NCI-H1092 (cell line): ENCODE measurements at places on chromosomes 12 and 14.
A peak's percentile ranks its signal among the peaks of the same experiment; 100 is the strongest.

DNA sequence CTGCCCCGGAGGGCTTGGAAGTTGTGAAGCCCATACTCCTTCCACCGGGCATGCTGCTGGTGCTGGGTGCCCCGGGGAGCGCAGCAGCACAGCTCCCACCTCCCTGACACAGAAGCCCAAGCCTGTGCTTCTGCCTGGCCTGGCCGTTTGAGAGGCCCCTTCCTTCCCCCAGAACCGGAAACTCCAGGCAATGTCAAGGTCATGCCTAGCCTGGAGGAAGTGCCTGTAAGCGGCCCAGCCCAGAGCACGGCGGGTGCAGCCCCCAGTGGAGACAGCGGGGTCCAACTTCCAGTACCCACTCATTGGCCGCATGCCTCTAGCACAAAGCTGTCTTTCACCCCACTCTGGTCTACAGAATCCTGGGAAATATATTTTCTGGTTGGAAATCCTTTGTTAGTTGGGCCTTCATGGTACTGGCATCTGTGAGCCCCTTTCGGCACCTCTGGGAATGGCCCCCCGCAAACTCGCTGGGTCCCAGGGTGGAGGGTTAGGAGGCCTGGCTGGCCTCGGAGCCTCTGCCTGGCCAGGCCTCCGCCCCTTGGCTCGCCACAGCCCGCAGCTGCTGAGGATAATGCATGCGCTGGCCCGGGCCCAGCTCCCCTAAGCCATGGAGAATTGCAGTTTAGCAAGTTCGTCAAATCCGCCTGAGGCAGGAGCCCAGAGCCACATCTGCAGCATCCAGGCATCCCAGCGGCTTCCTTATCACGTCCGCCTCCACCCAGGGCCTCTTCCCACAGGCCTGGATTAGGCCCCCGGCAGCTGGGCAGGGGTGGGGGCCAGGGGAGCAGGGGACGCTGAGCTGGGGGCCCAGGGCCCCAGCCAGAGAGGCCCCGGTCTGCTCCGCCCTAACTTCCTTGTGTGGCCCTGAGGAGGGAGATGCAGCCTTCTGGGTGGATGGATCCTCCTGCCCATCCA, 48.9 kb upstream of the DLK1 start:
- peak; percentile 67 for DNase-seq

DNA sequence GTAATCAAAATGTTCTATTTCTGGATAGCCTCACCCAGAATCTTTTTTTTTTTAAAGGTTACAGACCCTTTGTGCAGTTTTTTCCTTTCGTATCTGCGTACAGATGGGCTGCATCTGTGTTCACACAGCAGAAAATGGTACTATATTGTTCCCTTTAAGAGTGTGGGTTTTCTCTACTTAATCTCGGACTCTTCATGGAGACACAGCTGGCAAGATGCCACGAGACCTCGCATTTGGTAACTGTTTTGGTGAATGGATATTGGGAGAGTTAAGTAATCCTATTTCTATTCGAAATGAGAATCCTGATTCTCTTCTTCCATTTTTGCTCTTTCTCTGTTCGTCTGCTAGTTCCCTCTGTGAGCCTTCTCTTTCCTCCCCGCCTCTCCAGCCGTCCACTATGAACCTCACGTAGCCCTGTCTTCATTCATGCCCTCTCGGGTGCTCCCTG, 85.7 kb downstream of the SAMD4A start:
- DNase-seq, result no peak

GRCh38 chr14:93669632-93670031, 118.7 kb downstream of the PRIMA1 start:
- no peak for DNase-seq

GRCh38 chr14:33839193-33840076, 111.4 kb downstream of the EGLN3 start:
- peak; percentile 61 for DNase-seq

DNA sequence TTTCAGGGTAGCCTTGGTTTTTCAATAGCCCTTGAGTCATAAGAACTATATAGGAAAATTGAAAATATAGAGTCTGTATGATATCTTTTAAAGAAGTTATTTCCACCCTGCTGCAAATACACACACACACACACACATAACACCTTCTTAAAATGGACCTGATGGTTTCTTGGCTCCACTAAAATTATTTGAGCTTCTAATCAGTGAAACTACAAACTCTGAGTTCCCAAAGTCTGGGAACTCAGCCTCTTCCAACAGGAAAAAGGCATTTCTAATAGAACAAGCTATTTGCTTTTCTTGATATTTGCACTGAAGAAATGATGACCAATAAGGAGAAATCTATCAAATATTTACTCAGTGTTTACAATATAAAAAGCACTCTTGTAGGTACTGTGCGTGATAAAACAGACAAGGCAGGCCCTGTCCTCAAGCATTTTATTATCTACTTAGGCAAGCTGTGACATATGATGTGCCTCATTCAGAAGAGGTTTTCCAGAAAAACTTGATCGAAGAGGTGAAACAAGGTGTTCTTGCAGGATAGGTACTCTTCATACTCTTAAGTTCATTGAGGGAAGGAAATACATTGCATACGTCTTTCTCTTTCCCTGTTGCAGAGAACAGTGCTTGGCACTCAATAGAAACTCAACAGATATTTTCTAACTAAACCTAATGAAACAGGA, 88.6 kb downstream of the MGST1 start:
- no peak for DNase-seq

- no peak for DNase-seq
Observed at GRCh38 chr12:113010701-113011100, 32.4 kb downstream of the OAS2 start.

GRCh38 chr14:56144176-56144575, 26.0 kb downstream of the PELI2 start:
- no peak for DNase-seq

- no peak for DNase-seq
Observed at GRCh38 chr12:107557026-107557425, 128.6 kb upstream of the PWP1 start.

DNA sequence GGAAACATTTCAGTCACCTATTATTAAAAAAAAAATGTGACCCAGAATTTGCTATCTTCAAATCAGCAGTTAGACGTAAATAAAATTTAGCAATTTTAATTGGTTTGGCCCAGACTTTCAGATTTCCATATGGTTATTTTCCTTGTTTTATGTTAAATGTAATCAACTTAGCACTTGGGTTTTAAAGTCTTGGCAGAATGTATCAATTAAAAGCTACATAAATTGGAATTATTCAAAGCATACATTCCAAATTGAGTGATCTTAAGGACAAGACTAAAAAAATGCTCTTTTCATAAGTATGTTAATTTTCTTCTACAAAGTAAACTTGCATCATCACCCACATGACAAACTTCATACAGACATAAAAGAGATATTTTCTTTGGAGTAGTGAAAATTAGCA, 3.4 kb downstream of the KITLG start:
- DNase-seq, result no peak

DNA sequence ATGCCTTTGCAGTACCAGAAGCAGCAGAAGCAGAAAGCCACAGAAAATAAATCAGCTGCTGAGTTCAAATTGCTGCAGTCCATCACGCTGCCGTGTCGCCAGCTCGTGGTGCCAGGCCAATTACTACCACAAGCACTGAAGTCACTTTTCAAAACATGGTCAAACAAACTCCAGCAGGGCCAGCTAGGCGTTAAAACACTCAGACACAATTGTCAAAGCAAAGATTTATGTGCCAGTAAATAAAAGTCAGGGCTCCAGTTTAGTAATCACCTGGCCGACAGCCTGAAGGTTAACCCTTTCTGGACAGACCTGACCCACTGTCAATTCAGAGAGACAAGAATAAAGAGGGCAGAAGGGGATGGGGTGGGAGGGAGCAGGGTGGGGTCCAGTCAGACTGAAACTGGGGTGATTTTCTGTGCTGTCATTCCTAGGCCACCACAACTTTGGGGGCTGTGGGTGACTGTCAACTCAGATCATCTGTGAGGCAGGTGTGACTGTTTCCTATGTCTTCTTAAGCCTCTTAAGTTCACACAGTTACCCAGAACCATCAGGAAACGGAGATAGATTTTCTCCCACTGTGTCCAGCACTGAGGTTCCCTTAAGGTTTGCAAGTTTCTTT, 109.8 kb upstream of the FUT8 start:
- peak; percentile 18 for DNase-seq

DNA sequence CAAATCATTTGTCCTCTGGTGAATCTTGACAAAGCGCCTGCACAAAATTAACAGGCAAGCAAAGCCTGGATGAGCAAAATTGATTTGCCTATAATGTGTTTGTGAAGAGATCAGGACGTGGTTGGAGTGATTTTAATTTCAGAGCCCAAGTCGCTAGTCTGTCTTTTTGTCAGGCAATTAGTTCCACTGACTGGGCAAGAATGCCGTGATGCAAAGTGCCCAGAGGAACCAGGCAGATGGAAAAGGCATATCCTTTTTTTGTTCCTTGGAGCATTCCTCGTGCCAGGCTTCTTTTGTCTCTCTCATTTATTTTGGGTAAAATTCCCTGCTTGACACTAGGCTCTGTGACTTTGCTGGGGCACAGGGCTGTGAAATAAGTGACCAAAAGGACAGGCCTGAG, 65.9 kb upstream of the CCDC198 start:
- DNase-seq, result no peak

- no peak for DNase-seq
Observed at GRCh38 chr12:11686120-11686519, 36.6 kb downstream of the ETV6 start.

DNA sequence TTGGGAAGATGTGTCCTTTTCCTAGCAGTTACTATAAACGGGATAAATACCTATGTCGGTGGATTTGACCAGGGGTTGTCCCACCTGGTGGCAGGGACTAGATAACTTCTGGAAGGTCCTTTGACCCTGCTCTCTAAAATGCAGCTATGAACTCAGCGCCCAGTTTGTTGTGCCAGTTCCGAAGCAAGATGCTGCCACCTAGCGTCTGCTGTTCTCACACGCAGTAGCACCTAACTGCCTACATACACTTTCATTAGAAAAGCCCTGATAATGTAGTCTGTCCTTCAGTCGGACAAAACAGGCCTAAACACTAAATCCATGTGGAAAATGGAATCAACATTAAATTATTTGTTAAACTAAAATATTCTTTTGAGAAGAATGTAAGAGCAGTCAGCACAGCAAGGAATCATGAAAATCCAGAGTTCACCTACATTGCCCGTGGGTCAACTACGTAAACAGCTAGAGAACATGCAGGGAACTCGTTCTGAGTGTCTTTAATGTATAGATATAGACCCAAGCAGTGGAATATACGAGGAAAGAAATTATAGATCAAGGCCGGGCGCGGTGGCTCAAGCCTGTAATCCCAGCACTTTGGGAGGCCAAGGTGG, 51.1 kb upstream of the CRACR2A start:
- DNase-seq, result peak; percentile 54

DNA sequence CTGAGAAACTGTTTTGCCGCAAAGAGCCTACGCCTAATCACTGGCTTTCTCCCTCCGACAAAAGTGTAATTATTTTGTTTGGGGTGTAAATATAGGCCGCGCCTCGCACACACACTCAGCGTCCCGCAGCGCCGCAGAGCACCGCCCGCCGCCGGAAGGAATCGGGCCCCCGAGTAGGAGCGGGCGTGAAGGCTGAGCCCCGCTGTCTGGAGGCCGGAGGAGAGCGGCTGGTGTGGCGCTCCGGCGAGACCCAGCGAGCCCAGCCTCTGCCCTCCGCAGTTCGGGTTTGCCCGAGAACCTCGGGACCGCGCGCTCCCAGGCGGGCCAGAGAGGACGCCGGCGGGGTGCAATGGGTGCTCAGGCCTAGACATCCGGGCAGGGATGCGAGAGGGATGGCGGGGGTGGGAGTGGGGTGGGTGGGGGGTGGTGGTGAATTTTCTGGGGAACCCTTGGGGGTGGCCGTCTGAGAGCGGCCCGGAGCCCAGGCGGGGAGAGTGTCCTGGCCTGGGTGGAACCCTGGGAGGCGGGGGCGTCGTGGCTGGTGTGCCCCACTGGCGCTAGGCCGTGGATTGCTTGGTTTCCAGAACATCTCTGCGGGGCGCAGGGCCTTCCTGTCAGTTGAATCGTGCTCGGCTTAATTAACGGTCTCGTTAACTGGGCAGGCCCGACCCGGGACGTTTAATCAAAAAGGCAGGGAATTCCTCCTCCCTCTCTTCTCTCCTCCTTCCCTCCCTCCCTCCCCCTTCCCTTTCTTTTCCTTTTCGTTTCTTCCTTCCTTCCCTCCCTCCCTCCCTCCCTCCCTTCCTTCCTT, 4.7 kb upstream of the LHX5 start:
- DNase-seq, result no peak

- DNase-seq, result no peak
Observed at GRCh38 chr12:94615260-94616181, 34.8 kb downstream of the TMCC3 start.

DNA sequence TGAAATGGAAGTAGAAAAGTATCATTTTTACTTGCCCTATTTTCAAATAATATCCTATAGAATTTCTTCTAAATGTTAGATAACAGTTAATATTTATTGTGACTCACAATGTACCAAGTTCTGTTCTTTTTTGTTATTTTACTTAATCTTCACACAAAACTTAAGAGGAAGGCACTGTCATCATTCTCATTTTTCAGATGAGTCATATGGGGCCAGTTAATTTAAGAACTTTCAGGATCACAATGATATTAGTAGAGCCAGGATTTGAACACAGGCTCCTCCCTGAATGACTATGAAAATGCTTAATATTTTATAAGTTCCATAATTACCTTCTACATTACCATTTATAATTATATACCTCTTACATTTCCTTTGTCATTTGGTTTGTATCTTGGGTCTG, 10.4 kb upstream of the TMEM260 start:
- DNase-seq, result no peak

DNA sequence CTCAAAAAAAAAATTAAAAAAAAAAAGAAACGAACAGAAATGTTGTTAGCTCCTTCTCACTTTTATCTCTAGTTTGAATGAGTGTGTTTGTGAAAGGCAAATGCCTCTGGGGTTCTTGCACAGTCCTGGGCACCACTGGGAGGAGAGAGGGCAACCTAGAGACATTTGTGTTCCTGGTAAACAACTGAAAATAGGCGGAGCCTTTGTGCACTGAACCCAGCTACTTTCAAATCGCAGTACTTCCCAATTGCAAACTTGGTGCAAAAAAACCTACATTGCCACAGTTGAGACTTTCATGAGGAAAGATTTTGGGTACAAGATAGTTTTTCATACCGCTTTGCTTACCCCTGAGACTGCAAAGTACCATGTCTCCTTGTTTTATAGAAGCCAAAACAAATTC, 430.0 kb downstream of the ZFP36L1 start:
- DNase-seq, result no peak

- no peak for DNase-seq
Observed at GRCh38 chr12:68530965-68531364, 79.7 kb upstream of the RAP1B start.

DNA sequence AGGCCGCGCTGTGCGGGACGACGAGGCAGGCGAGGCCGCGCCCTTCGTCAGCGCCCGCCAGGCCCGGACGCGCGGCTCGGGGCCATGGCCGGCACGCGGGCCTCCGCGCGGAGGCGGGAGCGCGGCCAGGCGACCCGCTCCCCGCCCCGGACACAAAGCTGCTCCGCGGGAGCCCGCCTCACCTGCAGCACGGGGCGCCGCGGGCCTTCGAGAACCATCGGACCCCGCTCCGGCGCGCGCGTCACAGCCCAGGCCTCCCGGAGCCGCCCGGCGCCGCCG, 342 bp downstream of the DICER1 start:
- no peak for DNase-seq

GRCh38 chr14:100022772-100023451, 42.3 kb upstream of the EVL start:
- no peak for DNase-seq

GRCh38 chr12:10574307-10574706, 39.1 kb downstream of the MAGOHB start:
- DNase-seq, result no peak
